Right lobe of liver (tissue), 6 donors: ENCODE measurements at places on chromosomes 1 and 21. TPM values are rescaled to one million over a fixed set of nuclear protein-coding genes. Genes with fewer than 3 reads are reported as not detected.

STIL gene
- total RNA-seq, result 0.73 TPM

DNA sequence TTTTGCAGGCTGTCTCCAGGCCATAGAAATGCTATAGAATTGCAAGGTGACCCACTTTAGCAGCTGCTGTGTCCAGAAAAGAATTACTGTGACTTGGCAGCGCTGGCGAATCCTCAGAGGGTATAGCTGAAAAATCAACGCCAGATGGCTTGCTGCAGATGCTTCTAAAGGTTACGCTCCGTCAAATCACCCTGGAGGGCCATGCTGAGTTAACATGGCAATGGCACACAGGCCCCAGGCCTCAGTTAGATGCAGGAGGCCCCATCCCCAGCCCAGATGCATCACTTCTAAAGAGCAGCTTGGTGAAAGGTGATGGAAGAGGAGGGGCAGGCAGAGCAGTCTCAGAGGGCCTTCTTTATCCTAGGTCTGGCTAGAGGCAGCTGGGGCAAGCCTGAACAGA is 18.0 kb downstream of the KIAA1614 start:
- H3K4me3 ChIP-seq, result no peak overlapping the region
- H3K4me1 ChIP-seq, result no peaks in the 10 kb centered on the region
- H3K27ac ChIP-seq, result no peak overlapping the region
- H3K36me3 ChIP-seq, result no peaks in the 10 kb centered on the region
- DNase-seq, result no peak

GRCh38 chr1:205972491-205973168 is 29.4 kb upstream of the SLC26A9 start:
- no peaks in the 10 kb centered on the region for H3K27me3 ChIP-seq
- no peak overlapping the region for H3K4me3 ChIP-seq
- no peaks in the 10 kb centered on the region for H3K36me3 ChIP-seq
- H3K27ac ChIP-seq, result no peak overlapping the region
- H3K4me1 ChIP-seq, result no peaks in the 10 kb centered on the region

ADAM30 gene
- not detected for total RNA-seq

- H3K4me1 ChIP-seq, result no peaks in the 10 kb centered on the region
- H3K27ac ChIP-seq, result no peak overlapping the region
- H3K4me3 ChIP-seq, result no peak overlapping the region
These were observed 1421.1 kb downstream of the PLA2G4A start for GRCh38 chr1:188249811-188250210.

GRCh38 chr21:15421947-15422346 is 307.8 kb upstream of the USP25 start:
- DNase-seq, result no peak
- no peaks in the 10 kb centered on the region for H3K4me1 ChIP-seq
- no peaks in the 10 kb centered on the region for H3K27me3 ChIP-seq
- no peaks in the 10 kb centered on the region for H3K36me3 ChIP-seq
- H3K4me3 ChIP-seq, result no peak overlapping the region
- no peak overlapping the region for H3K27ac ChIP-seq

SPATA46 gene
- total RNA-seq, result not detected

- peak overlapping the region; percentile 1 for H3K4me3 ChIP-seq
- no peaks in the 10 kb centered on the region for H3K36me3 ChIP-seq
- no peaks in the 10 kb centered on the region for H3K27me3 ChIP-seq
- no peak for DNase-seq
- no peak overlapping the region for H3K27ac ChIP-seq
These were observed 11.2 kb downstream of the OR2W3 start for GRCh38 chr1:247906504-247907047.

- DNase-seq, result no peak
- no peak overlapping the region for H3K4me3 ChIP-seq
- no peaks in the 10 kb centered on the region for H3K36me3 ChIP-seq
- H3K4me1 ChIP-seq, result no peaks in the 10 kb centered on the region
These were observed 119.3 kb downstream of the HLCS start for GRCh38 chr21:36847189-36847588.

ZNF670 gene
- total RNA-seq, result 1.7 TPM

RBM11 gene
- total RNA-seq, result not detected

DNA sequence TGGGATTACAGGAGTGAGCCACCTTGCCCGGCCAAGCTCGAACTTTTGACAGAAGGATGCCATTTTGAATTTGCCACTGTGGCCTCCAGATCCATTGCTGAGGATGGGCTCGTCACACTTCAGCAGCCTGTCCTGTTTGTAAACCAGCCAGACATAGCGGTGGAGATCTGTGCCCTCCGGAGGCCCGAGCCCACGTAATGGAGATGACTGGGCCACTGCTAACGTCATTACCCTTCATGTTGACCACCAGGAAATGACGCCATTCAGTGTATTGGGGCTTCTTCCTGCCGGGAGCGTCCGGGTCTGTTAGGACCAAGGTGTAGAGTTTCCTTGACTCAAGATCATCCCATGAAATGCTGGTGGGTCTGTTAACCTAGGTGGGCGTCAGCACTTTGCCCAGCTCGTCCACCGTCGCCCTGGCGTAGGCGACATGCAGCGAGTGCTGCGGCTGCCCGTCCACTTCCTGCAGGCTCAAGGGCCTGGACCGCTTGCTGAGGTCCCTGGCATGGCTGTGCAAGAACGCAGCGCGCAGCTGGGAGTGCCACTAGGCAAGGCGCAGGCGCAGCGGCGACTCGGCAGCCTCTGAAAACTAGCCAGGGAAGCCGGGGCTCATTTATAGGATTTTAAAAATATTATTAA is 40.8 kb downstream of the PTPRC start:
- H3K4me1 ChIP-seq, result no peaks in the 10 kb centered on the region
- no peak for DNase-seq
- H3K4me3 ChIP-seq, result no peak overlapping the region
- H3K27me3 ChIP-seq, result no peaks in the 10 kb centered on the region
- H3K36me3 ChIP-seq, result no peaks in the 10 kb centered on the region
